ENCODE measurements at places on chromosomes 5 and 9. TPM values are rescaled to one million over a fixed set of nuclear protein-coding genes. Genes with fewer than 3 reads are reported as not detected.

GRCh38 chr9:70136632-70137031, 93.0 kb downstream of the MAMDC2 start:
- H3K27ac ChIP-seq = no peak overlapping the region
- H3K4me3 ChIP-seq = no peak overlapping the region
- no peaks in the 10 kb centered on the region for H3K36me3 ChIP-seq

- H3K4me3 ChIP-seq = no peak overlapping the region
- no peak overlapping the region for H3K27ac ChIP-seq
- no peak for DNase-seq
- no peaks in the 10 kb centered on the region for H3K4me1 ChIP-seq
Measured at GRCh38 chr5:89498699-89499098, 615.7 kb upstream of the MEF2C start.

GRCh38 chr5:179963375-179963774, 55.7 kb upstream of the TBC1D9B start:
- DNase-seq = no peak
- no peak overlapping the region for H3K4me3 ChIP-seq
- H3K36me3 ChIP-seq = peaks cover 3% of the 10 kb centered on the region

GRCh38 chr9:16720386-16720785, 150.1 kb downstream of the BNC2 start:
- H3K27ac ChIP-seq = no peak overlapping the region
- no peak for DNase-seq
- H3K27me3 ChIP-seq = no peaks in the 10 kb centered on the region
- H3K4me3 ChIP-seq = no peak overlapping the region

GRCh38 chr9:72579880-72580550, 58.6 kb downstream of the TMC1 start:
- H3K36me3 ChIP-seq = no peaks in the 10 kb centered on the region
- H3K4me3 ChIP-seq = no peak overlapping the region
- peaks cover 3% of the 10 kb centered on the region for H3K4me1 ChIP-seq
- H3K27ac ChIP-seq = peak overlapping the region; percentile 62

GRCh38 chr9:72185561-72185960, 36.3 kb downstream of the GDA start:
- H3K4me3 ChIP-seq = no peak overlapping the region
- no peaks in the 10 kb centered on the region for H3K27me3 ChIP-seq
- H3K36me3 ChIP-seq = no peaks in the 10 kb centered on the region
- no peak overlapping the region for H3K27ac ChIP-seq

DNA sequence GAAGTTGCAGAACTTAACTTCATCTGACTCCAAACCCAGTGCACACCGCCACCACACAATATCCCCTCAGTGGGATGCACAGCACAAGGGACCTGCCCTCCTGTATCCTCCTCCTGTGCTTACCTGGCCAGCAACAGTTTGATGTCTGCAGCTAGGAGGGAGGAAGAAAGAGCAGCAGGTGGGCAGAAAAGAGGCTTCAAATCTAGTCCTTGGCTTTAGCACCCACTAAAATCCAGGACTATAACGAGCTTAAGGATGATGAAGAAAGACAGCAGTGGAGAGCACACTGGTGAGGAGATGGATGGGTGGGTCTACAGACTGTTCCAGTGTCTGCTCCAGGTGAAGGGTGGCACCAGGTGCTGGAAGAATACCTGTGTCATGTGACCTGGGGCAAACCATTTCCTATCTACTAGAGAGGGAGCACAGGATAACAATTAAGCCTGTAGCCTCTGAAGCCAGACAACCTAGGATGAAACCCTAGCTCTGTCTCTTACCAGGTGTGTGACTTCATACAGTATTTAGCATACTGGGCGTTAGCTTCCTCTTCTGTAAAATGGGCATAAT, 100.0 kb downstream of the SH3TC2 start:
- H3K36me3 ChIP-seq = no peaks in the 10 kb centered on the region
- H3K27me3 ChIP-seq = no peaks in the 10 kb centered on the region
- no peak overlapping the region for H3K4me3 ChIP-seq
- H3K4me1 ChIP-seq = no peaks in the 10 kb centered on the region
- peak; percentile 13 for DNase-seq

- no peak overlapping the region for H3K4me3 ChIP-seq
- H3K27me3 ChIP-seq = no peaks in the 10 kb centered on the region
- DNase-seq = no peak
Measured at GRCh38 chr5:56183506-56183905, 49.6 kb downstream of the ANKRD55 start.

- H3K4me1 ChIP-seq = no peaks in the 10 kb centered on the region
- H3K27ac ChIP-seq = peak overlapping the region; percentile 44
Measured at GRCh38 chr5:91189480-91190313, 193.4 kb downstream of the ARRDC3 start.

GRCh38 chr9:116646661-116647514, 40.2 kb upstream of the TRIM32 start:
- H3K4me1 ChIP-seq = no peaks in the 10 kb centered on the region
- H3K27ac ChIP-seq = no peak overlapping the region
- no peaks in the 10 kb centered on the region for H3K27me3 ChIP-seq
- H3K4me3 ChIP-seq = no peak overlapping the region

DNA sequence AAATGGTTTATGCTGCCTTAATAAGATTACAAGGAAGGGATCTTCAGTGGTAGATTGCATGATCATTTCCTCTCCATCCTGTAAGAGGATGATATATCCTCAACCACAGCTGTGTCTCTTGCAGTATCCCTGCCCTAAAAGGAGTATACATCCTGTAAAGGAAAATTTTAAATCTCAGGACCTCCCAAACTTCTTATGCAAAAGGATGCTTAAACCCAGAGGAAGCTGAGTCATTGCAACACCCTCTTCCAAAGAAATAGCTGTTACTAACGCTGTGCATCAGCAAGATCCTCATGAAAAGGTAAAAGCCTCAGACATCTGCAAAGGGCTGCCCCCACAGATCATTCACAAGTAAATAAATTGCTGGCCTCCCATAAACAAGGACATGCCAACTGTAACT, 599.0 kb downstream of the PRELID2 start:
- no peaks in the 10 kb centered on the region for H3K36me3 ChIP-seq
- no peaks in the 10 kb centered on the region for H3K4me1 ChIP-seq

GRCh38 chr5:159788835-159789331, 127.4 kb upstream of the ADRA1B start:
- H3K27ac ChIP-seq = no peak overlapping the region
- no peaks in the 10 kb centered on the region for H3K4me1 ChIP-seq
- H3K4me3 ChIP-seq = no peak overlapping the region
- DNase-seq = no peak

DNA sequence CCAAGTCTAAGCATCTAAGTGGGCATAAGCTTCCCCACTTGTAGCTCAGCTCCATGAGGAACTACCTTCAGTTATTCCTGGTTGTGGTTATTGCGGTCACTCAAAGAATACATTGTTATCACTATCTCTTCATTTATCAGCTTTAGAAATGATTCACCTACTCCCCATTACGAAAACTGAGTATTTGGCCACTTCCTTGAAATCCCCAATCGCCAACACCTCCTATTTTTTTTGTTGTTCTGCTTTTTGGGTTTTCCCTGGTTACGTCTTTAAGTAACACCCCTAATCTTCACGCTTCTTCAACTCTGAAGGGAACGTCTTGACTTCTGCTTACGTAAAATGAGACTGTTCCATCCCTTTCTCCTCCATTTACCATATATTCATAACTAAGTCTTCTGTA, 20.7 kb downstream of the MAPK9 start:
- peaks cover 4% of the 10 kb centered on the region for H3K36me3 ChIP-seq
- no peak overlapping the region for H3K4me3 ChIP-seq
- no peak for DNase-seq

DNA sequence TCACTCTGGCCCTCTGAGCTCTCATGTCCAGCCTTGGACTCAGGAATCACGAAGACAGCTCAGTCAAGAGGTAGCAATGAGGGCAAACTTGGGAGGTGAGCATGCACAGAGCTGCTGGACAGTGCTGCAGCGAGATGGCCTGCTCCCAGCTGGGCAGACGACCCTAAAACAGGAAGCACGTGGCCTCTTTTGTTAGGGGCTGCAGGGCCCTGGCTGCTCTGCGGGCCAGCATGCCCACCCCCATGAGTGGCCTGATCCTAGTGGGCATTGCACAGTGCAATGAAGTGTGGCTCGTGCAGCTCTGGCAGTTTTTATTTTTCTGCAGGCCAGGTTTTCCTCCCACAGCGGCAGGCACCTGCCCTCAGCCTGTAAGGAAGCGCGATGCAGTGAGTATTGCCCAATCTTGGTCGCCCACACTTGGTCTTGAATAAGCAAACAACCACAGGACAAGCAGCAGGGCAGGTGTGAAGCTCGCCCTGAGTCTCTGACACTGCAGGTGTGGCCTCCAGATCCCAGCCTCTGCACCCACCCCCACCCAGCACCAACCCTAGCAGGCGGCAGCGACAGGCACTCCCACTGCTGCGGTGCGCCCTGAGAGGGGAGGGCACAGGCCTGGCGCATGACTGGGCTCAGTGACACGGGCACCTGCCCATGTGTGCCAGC, 60.8 kb downstream of the SEMA4D start:
- H3K27me3 ChIP-seq = no peaks in the 10 kb centered on the region
- H3K27ac ChIP-seq = no peak overlapping the region
- H3K4me1 ChIP-seq = peaks cover 29% of the 10 kb centered on the region
- H3K36me3 ChIP-seq = no peaks in the 10 kb centered on the region
- no peak overlapping the region for H3K4me3 ChIP-seq

DNA sequence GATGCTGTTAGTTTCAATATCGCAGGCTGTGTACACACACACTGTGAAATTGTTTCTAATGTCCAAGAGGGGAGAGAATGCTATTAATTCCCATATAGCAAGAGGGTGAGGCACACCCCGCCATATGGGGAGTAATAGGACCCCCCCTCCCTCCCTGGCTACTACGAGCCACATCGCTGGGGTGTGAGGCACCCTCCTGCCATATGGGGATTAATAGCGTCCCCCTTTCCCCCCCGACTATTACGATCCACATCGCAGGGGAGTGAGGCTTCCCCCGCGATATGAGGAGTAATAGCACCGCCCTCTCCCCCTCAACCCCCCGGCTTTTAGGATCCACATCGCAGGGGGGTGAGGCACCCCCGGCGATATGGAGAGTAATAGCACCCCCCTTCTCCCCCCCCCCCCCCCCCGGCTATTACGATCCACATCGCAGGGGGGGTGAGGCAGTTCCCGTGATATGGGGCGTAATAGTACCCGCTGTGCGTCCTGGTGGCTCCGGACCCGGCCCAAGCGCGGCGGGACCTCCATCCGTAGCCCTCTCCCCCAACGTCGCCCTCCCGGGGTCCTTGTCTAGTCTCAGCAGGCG, 494 bp upstream of the STK32A start:
- H3K27ac ChIP-seq = no peak overlapping the region
- DNase-seq = no peak
- H3K4me1 ChIP-seq = no peaks in the 10 kb centered on the region
- peaks cover 19% of the 10 kb centered on the region for H3K27me3 ChIP-seq
- H3K36me3 ChIP-seq = no peaks in the 10 kb centered on the region
- H3K4me3 ChIP-seq = peak overlapping the region; percentile 34

DNA sequence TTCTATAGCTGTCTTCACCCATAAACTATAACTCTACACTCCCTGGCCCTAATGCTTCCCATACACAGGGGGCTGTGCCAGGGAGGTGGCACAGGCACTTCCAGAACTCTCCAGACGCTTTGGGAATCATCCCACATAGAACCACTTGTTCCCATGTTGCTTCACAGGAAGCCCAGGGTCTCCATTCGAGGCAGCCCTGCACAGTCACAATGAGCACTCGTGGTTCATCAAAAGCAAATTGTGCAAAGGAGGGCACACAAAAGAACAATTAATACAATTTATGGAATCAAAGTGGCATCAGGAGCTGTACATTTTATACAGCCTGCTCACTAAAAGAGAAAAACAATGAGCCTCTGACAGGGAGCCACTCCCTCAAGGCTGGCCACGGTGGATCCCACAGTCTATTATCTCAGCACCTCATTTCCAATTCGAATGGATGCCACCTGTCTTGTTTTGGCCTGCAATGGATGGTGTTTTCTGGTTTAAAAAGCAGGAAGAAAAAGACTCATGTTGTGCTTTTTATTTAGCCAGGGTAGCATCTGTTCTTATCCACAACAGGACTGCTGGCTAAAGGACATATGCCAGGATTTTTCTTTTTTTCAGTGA, 354.8 kb downstream of the ENC1 start:
- DNase-seq = no peak
- H3K4me3 ChIP-seq = no peak overlapping the region
- H3K27me3 ChIP-seq = no peaks in the 10 kb centered on the region
- H3K27ac ChIP-seq = no peak overlapping the region
- H3K4me1 ChIP-seq = no peaks in the 10 kb centered on the region

DNA sequence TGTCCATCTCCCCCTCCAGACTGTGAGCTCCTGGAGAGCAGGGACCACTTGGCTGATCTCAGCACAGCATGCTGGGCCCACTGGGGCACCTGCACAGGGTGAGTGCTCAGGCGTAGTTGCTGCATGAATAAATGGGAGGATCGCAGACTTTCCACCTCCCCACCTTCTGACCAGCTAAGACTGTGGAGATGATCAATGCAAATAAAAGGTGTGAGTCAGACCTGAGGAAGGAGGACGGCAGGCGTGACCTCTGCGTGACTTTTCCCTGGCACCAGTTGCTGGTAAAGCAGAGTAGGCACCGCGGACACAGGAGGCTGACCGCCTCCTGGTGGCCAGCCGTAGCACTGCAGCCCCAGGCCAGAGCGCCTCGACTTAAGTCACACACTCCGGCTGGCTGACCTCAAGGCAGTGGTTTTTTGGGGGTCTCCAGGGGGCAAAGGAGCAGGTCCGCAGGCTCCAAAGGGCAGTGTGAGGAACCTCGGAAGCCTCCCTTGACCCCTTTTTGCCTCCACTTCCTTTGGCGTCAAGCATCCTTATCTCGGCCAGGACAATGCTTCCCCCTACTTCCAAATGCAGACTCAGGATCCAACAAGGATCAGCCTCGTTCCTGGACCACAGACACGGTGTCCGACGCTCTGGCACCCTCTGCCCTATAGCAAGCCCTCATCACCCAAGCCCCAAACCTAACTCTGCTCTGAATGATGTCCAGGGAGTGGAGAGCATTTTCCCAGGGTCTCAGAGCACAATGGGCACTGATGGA, 12.7 kb upstream of the TDRD7 start:
- peak; percentile 82 for DNase-seq
- no peaks in the 10 kb centered on the region for H3K4me1 ChIP-seq
- no peaks in the 10 kb centered on the region for H3K36me3 ChIP-seq

- H3K36me3 ChIP-seq = no peaks in the 10 kb centered on the region
- H3K27me3 ChIP-seq = peaks cover 4% of the 10 kb centered on the region
- DNase-seq = no peak
- H3K4me1 ChIP-seq = no peaks in the 10 kb centered on the region
- no peak overlapping the region for H3K27ac ChIP-seq
- H3K4me3 ChIP-seq = no peak overlapping the region
Measured at GRCh38 chr9:132200706-132201105, 38.8 kb downstream of the NTNG2 start.

MCTP1 gene
- total RNA-seq = 2.8 TPM

NR6A1 gene
- 4.9 TPM for total RNA-seq

SOHLH1 gene
- total RNA-seq = not detected

FANCC gene
- total RNA-seq = 10.5 TPM

TESK1 gene
- total RNA-seq = 34.3 TPM

WDR31 gene
- total RNA-seq = 3.0 TPM

ZFR gene
- total RNA-seq = 51.8 TPM

Measured in colonic mucosa (tissue), 4 donors.